MM.1S (cell line): ENCODE measurements at places on chromosomes 4 and X.

GRCh38 chr4:61210186-61210939, 10.2 kb downstream of the ADGRL3 start:
- H3K36me3 ChIP-seq: no peaks in the 10 kb centered on the region
- no peak overlapping the region for H3K4me3 ChIP-seq
- H3K27ac ChIP-seq: no peak overlapping the region
- H3K4me1 ChIP-seq: no peaks in the 10 kb centered on the region
- DNase-seq: no peak

GRCh38 chr4:11878241-11878640, 449.5 kb upstream of the HS3ST1 start:
- no peak overlapping the region for H3K27ac ChIP-seq
- H3K4me1 ChIP-seq: no peaks in the 10 kb centered on the region
- no peak overlapping the region for H3K4me3 ChIP-seq
- no peak for DNase-seq

DNA sequence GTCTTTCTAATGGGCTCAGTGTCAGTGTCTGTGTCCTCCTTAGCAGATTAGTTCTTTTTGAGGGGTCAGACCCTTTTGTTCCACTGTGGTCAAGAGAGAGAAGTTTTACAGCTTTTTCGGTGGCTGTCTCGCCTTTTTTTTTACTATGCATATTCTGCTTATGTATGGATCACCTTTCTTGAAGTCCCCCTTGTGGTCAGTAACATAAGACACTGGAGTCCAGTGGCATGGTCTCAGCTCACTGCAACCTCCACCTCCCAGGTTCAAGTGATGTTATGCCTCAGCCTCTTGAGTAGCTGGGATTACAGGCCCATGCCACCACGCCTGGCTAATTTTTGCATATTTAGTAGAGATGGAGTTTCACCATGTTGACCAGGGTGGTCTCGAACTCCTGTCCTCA, 54.0 kb upstream of the PGRMC2 start:
- no peak overlapping the region for H3K4me3 ChIP-seq
- no peaks in the 10 kb centered on the region for H3K36me3 ChIP-seq
- H3K4me1 ChIP-seq: no peaks in the 10 kb centered on the region

- H3K36me3 ChIP-seq: no peaks in the 10 kb centered on the region
- H3K4me1 ChIP-seq: no peaks in the 10 kb centered on the region
These were observed 42.3 kb upstream of the SRPX start for GRCh38 chrX:38262715-38263620.

- no peaks in the 10 kb centered on the region for H3K27me3 ChIP-seq
- H3K4me3 ChIP-seq: no peak overlapping the region
- peaks cover 23% of the 10 kb centered on the region for H3K4me1 ChIP-seq
- no peak overlapping the region for H3K27ac ChIP-seq
- no peaks in the 10 kb centered on the region for H3K36me3 ChIP-seq
- DNase-seq: no peak
These were observed 140.0 kb upstream of the SCML1 start for GRCh38 chrX:17597327-17597726.

- no peaks in the 10 kb centered on the region; the same call in 1 of the 2 replicates for H3K27me3 ChIP-seq
- no peaks in the 10 kb centered on the region for H3K36me3 ChIP-seq
- no peak overlapping the region for H3K27ac ChIP-seq
- H3K4me1 ChIP-seq: peaks cover 13% of the 10 kb centered on the region; the same call in 1 of the 2 replicates
These were observed 7.3 kb upstream of the RNF150 start for GRCh38 chr4:141140391-141141200.

DNA sequence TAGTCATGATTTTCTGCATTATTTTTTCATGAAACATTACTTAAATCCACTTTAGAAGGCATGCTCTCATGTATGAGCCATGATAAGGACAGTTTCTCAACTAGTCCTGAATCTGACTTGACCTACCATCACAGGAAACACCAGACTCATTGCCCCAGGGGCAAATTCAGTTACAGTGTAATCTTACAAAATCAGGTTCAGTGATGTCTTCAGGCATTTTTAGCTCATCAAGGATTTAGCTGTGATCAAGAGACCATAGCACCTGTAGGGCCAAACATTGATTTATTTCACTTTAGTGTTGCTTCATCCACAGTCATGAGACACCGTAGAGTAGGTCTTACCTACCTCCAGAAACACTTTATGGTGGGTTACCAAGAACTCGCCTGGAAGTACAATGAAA, 3.1 kb upstream of the TASL start:
- no peaks in the 10 kb centered on the region for H3K36me3 ChIP-seq
- H3K27ac ChIP-seq: no peak overlapping the region
- no peaks in the 10 kb centered on the region for H3K27me3 ChIP-seq
- DNase-seq: no peak
- H3K4me3 ChIP-seq: no peak overlapping the region

DNA sequence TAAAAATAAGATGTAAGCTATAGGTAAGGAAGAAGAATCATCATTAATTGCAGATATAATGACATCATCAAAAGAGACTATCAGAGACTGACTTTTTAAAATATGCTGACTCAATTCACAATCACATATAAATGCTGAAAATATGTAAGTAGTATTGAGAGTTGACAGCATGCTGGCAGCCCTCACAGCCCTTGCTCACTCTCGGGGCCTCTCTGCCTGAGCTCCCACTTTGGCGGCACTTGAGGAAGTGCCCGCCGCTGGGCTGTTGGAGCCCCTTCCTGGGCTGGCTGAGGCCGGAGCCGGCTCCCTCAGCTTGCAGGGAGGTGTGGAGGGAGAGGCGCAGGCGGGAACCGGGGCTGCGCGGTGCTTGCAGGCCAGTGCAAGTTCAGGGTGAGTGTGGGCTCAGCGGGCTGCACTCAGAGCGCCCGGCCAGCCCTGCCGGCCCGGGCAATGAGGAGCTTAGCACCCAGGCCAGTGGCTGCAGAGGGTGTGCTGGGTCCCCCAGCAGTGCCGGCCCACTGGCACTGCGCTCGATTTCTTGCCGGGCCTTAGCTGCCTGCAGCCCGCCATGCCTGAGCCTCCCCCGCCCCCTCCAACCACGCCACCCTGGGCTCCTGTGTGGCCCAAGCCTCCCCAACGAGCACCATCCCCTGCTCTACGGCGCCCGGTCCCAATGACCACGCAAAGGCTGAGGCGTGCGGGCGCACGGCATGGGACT, 68.9 kb downstream of the RAB28 start:
- no peaks in the 10 kb centered on the region for H3K27me3 ChIP-seq
- H3K4me1 ChIP-seq: no peaks in the 10 kb centered on the region
- H3K27ac ChIP-seq: no peak overlapping the region
- no peaks in the 10 kb centered on the region for H3K36me3 ChIP-seq
- DNase-seq: no peak

GRCh38 chr4:126192506-126192905, 877.8 kb downstream of the FAT4 start:
- H3K27ac ChIP-seq: no peak overlapping the region
- no peaks in the 10 kb centered on the region for H3K27me3 ChIP-seq

DNA sequence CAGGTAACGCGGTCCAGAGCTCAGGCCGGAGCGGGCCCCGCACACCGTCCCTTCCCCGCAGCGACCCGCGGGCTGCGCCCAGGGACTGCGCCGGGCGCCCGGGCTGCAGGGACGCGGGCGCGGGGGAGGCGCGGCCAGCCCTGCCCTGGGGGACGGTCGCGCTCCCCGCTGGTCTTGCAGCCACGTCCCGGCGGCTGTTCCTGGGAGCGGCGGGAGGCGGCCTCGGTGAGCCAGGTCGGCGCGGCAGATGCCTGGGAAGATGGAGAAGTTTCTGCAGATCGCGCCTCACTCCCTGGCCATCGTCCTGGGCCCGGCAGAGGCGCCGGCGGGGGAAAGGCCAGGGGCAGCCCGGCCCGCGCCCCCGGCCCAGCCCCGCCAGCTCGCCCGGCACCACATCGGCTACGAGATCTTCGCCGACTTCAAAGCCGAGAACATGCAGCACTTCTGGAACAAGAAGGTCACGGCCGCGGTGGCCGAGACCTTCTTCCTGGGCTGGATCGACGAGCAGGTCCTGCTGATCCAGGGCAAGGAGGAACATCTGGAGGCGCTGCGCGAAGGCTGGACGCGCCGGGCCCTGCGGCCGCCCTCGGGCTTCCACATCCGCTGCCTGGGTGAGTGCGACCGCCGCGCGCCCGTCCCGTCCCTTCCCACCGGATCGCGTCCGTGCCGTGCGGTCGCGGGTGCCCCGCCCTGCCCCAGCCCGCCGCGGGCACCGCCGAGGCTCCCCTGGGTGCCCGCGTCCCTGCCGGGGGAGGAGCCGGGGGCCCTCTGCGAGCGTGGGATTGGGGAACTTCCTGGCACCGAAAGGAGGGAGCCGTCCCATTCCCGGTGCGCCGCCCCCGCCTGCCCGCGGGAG, 107.4 kb upstream of the STOX2 start:
- no peaks in the 10 kb centered on the region for H3K36me3 ChIP-seq
- no peak overlapping the region for H3K4me3 ChIP-seq
- no peak for DNase-seq
- H3K27me3 ChIP-seq: no peaks in the 10 kb centered on the region; the same call in 1 of the 2 replicates

DNA sequence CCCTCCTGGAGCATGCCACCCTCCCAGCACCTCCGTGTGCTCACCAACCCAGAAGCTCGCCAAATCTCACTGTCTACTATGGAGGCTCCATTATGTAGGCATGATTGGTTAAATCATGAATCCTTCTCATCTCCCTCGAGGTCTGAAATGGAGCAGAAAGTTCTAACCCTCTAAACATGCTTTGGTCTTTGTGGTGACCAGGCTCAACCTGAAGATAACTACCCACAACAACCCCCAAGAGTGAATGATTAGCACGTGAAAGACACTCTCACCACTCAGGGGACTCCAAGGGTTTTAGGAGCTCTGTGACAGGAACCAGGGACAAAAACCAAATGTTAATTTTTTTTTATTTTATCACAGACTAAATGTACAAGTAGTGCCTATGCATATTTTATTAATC, 47.2 kb downstream of the APBB2 start:
- H3K36me3 ChIP-seq: no peaks in the 10 kb centered on the region
- DNase-seq: no peak
- no peaks in the 10 kb centered on the region for H3K27me3 ChIP-seq
- no peak overlapping the region for H3K27ac ChIP-seq
- H3K4me1 ChIP-seq: no peaks in the 10 kb centered on the region

- H3K27ac ChIP-seq: no peak overlapping the region
- DNase-seq: no peak
- no peaks in the 10 kb centered on the region for H3K27me3 ChIP-seq
- no peak overlapping the region for H3K4me3 ChIP-seq
- H3K4me1 ChIP-seq: no peaks in the 10 kb centered on the region
These were observed 30.6 kb downstream of the WWC2 start for GRCh38 chr4:183129675-183130074.

- 0 out of 2 replicates have a peak overlapping the region, but pooled peaks have one; percentile 87 for H3K27ac ChIP-seq
- peak; percentile 45 for DNase-seq
- H3K36me3 ChIP-seq: no peaks in the 10 kb centered on the region
- no peak overlapping the region for H3K4me3 ChIP-seq
- H3K4me1 ChIP-seq: peaks cover 27% of the 10 kb centered on the region
- no peaks in the 10 kb centered on the region for H3K27me3 ChIP-seq
These were observed 90.3 kb downstream of the JAKMIP1 start for GRCh38 chr4:6109842-6110560.

DNA sequence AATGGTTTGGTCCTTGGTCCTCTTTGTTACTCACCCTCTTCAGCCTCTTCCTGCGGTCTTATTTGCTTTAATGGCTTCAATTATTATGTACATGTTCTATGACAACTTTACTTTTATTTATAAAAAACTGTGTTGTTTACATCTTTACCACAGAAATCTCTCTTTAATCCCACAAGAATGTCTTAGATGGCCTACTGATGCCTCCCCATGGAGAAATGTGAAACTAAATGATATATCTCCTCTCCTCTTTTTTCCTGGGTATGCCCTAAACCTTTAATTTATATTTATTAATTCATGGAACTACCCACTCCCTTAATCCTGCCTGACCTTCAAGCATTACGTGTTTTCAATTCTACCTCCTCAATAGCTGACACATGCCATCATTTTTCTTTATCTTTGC, 573.2 kb downstream of the CENPC start:
- H3K27ac ChIP-seq: no peak overlapping the region
- H3K27me3 ChIP-seq: no peaks in the 10 kb centered on the region
- no peak for DNase-seq
- no peak overlapping the region for H3K4me3 ChIP-seq
- H3K36me3 ChIP-seq: no peaks in the 10 kb centered on the region

DNA sequence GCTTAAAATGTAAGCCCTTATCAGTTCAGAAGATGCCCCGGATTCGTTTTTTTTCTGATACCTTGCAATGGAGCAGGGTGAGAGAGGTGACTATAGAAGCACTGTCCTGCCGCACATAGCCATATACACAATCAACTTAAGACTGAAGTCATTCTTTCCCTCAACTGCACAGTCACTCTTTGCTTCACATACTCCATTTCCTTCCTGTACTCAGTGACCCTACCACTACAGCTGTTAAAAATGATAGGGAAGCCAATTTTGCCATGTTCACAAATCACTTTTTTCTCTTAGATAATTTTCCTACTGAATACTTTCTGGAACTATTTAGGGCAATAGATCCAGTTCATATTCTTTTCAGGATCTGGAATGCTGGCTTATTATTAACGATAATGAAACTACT, 300.0 kb downstream of the ANK2 start:
- no peak overlapping the region for H3K27ac ChIP-seq
- no peaks in the 10 kb centered on the region for H3K27me3 ChIP-seq
- H3K36me3 ChIP-seq: no peaks in the 10 kb centered on the region
- H3K4me3 ChIP-seq: no peak overlapping the region
- peaks cover 7% of the 10 kb centered on the region for H3K4me1 ChIP-seq

- no peaks in the 10 kb centered on the region for H3K27me3 ChIP-seq
- no peaks in the 10 kb centered on the region for H3K4me1 ChIP-seq
- H3K27ac ChIP-seq: no peak overlapping the region
- no peak overlapping the region for H3K4me3 ChIP-seq
- H3K36me3 ChIP-seq: no peaks in the 10 kb centered on the region
These were observed 1588.9 kb upstream of the PCDH7 start for GRCh38 chr4:29131304-29131703.

GRCh38 chrX:115592997-115593734, 32.2 kb downstream of the PLS3 start:
- no peaks in the 10 kb centered on the region for H3K27me3 ChIP-seq
- H3K36me3 ChIP-seq: no peaks in the 10 kb centered on the region
- no peak for DNase-seq
- H3K4me1 ChIP-seq: no peaks in the 10 kb centered on the region
- H3K27ac ChIP-seq: no peak overlapping the region
- no peak overlapping the region for H3K4me3 ChIP-seq

GRCh38 chr4:145552181-145552822, 66.9 kb upstream of the MMAA start:
- peak overlapping the region; percentile 28 for H3K4me3 ChIP-seq
- H3K36me3 ChIP-seq: no peaks in the 10 kb centered on the region
- peaks cover 22% of the 10 kb centered on the region for H3K4me1 ChIP-seq
- peak; percentile 71 for DNase-seq
- peak overlapping the region; percentile 86 for H3K27ac ChIP-seq
- H3K27me3 ChIP-seq: no peaks in the 10 kb centered on the region

GRCh38 chrX:103688946-103689345, 2.4 kb upstream of the MORF4L2 start:
- H3K27me3 ChIP-seq: no peaks in the 10 kb centered on the region
- H3K27ac ChIP-seq: no peak overlapping the region
- H3K4me3 ChIP-seq: no peak overlapping the region
- peaks cover 10% of the 10 kb centered on the region; the same call in 1 of the 2 replicates for H3K4me1 ChIP-seq

GRCh38 chrX:131747173-131747572, 203.3 kb downstream of the OR13H1 start:
- H3K36me3 ChIP-seq: no peaks in the 10 kb centered on the region
- H3K4me1 ChIP-seq: no peaks in the 10 kb centered on the region
- H3K27me3 ChIP-seq: no peaks in the 10 kb centered on the region
- peak overlapping the region; percentile 77; the same call in 1 of the 2 replicates for H3K27ac ChIP-seq
- H3K4me3 ChIP-seq: peak overlapping the region; percentile 63

- no peaks in the 10 kb centered on the region for H3K4me1 ChIP-seq
- DNase-seq: no peak
- no peak overlapping the region for H3K4me3 ChIP-seq
- H3K27me3 ChIP-seq: 0 out of 2 replicates have a peak, but pooled peaks cover 7% of the 10 kb centered on the region
- no peak overlapping the region for H3K27ac ChIP-seq
- no peaks in the 10 kb centered on the region for H3K36me3 ChIP-seq
These were observed 103.1 kb upstream of the NKX1-1 start for GRCh38 chr4:1509366-1509765.
